Right lobe of liver (tissue), 6 donors: ENCODE measurements at places on chromosomes 13 and 19.

DNA sequence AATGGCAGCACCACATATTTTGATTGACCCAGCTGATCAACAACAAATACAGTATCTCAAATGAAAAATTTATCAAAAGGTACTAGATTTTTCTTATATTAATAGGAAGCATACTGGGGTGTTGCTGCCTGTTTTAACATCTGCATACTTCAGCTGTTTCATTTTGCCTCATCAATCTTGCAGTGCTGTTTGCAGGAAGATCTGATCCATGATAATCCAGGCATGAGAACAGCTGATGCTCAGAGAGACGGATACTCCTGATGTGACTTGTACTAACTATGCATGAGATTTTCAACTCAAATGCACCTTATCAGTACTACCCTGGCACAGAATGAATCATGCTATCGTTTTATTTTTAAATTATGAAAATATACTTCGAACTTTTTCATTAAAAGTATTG, 2136.8 kb downstream of the PCDH9 start:
- DNase-seq = no peak

- peak; percentile 81 for DNase-seq
These were observed 575 bp downstream of the SHFL start for GRCh38 chr19:10086591-10087192.

DNA sequence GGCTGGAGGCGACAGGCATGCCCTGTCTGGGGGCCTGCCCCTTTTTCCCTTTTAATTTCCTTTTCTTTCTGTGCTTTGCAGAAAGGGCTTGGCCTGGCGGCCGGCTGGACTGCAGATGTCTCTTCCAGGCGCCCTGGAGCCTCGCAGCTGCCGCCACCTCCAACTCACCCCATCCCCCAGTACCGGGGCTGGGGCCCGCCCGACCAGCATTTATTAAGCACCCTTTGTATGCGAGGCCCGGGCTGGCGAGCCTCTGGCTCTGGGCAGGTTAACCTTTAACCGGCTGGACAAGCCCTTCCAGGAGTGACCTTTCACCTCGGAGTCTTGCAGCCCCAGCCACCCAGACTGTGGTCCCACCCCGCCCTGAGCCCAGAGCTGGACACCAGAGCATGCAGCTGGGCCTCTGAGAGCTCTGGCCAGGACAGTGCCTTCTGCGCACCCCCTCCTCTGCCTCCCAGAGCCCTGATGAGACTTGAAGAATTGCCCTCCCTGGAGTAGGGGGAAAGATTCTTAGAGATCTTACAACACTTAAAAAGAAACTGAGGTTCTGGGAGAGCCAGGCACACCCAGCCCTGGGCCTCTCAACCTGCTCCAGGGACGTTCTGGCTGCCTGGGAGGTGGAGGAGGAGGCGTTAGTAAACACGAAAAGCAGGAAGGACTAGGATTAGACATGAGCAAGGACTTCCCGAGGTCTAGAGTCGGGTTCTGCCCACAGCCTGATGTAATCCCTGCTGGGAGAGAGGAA, 1.1 kb upstream of the NR2F6 start:
- peak; percentile 85 for DNase-seq

- DNase-seq = no peak
These were observed 553.1 kb downstream of the IRS2 start for GRCh38 chr13:109233293-109233692.

- DNase-seq = no peak
These were observed 42.3 kb downstream of the RFX2 start for GRCh38 chr19:6067975-6068374.

- DNase-seq = peak; percentile 58
These were observed 290.2 kb downstream of the ZNF536 start for GRCh38 chr19:30662211-30662861.

DNA sequence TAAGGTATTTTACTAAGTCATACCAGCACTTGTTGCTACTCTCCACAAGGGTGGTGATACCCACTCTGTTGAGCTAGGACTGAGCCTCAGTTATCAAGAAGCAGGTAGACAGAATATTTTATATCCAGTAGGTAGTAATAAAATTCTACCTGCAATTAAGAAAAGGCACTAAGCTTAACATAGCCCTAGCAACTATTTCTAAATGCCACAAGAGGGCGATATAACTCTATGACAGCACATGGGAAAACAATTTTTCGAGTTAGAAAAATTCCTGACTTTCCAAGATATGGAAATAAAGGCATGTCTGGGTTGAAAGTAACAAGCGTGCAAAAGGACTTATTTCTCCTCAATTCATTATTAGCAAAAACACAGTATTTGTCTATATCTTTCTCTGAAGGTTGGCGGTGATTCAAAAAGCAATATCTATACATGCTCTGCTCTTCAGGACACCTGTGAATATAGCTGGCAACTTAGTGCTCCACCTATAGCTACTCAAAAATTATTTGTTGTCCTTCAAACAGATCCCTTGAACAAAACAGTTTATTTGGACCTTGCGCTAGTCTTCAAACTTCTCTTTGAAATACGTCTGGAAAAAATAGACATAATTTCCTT, 14.7 kb downstream of the CCDC169 start:
- no peak for DNase-seq

- no peak for DNase-seq
These were observed 1.6 kb downstream of the ACTL9 start for GRCh38 chr19:8696993-8697392.

GRCh38 chr13:39016087-39016486, 21.8 kb downstream of the PROSER1 start:
- no peak for DNase-seq

- no peak for DNase-seq
These were observed 196.8 kb downstream of the PDS5B start for GRCh38 chr13:32783067-32783466.

GRCh38 chr13:39379118-39379517, 223.9 kb downstream of the LHFPL6 start:
- DNase-seq = no peak

DNA sequence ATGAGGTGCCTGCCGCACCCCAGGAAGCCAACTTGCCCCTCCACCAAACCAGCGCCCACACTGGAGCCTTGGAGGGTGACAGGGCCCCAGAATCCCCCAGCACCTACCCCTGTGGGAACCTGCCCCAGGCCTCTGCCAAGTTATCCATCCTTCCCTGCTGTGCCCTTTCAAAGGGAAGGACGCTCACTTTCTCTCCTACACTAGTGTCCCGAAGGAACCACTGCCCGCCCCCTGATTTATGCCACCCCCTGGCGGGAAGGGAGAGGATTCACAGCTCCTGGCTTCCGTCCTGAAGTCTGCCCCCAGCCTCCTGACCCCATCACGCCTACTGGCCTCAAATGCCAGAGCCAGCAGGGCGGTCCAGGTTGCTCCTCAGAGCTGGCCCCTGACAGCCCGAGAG, 1.4 kb downstream of the EVI5L start:
- DNase-seq = no peak

- DNase-seq = no peak
These were observed 145.6 kb upstream of the GJB6 start for GRCh38 chr13:20377720-20378119.

GRCh38 chr19:282501-282900, 8.7 kb downstream of the PLPP2 start:
- DNase-seq = no peak

- DNase-seq = no peak
These were observed 31.2 kb upstream of the RCBTB2 start for GRCh38 chr13:48564056-48564455.

- no peak for DNase-seq
These were observed 190.5 kb downstream of the URI1 start for GRCh38 chr19:30132343-30133075.

DNA sequence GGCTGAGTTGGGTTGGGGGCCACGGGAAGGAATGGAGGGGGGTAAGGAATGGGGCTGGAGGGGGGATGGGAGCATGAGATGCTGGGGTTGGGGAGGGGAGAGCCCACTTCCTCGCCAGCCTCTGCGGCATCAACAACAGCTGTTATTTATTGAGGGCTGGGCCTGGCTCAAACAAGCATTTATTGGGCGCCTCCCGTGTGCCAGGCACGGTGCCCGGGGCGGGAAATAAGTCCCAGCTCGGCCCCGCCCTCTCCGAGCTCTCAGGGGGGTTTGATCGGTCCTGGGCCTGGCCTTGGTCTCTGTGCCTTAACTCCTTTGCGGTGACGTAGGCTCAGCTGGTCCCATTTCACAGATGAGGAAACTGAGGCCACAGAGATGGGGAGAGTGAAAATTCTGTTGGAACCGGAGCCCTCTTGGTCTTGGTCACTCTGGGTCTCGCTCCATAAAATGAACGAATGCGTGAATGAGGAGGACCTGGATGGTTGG, 919 bp upstream of the ADAMTS10 start:
- DNase-seq = no peak

DNA sequence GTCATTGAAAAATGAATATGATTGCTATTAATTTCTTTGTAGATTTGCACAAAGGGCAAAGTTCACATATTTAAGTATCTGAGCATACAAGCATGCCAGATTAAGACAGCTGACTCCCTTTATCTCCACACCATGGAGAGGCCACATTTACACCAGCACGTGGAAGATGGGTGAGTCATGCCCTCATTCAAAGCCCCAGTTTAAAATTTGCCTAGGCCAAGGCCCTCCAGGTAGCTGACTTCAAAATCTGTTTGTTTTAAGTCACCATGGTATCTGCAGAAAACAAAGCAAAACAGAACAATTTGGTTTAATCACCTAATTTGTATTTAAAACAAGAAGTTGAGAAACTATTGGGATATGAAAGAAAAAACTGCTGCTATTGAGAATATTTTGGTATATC, 109.2 kb downstream of the ESD start:
- DNase-seq = no peak

DNA sequence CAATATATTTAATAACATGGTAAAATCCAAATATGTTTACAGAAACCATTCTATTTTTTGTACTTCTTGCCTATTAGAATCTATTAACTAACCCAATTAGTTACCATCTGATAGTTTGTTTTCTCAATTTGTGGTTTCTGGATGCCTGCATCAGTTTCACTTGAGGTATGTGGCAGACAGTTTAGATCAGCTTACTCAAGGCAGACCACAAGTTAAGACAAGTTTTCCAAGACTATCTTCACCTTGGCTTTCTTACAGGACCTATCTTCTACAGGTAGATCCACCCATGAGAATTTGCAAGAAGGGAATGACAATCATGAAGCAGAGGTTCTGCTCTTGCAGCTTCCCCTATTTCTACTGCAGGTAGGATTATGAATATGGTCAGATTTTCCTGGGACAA, 458.6 kb downstream of the DACH1 start:
- DNase-seq = no peak

GRCh38 chr13:79943346-79944023, 397.4 kb downstream of the SPRY2 start:
- DNase-seq = no peak

GRCh38 chr13:37515226-37515625, 83.3 kb downstream of the POSTN start:
- DNase-seq = no peak
